Central memory CD8-positive, alpha-beta T cell (primary cell): ENCODE measurements at places on chromosomes 2 and 18.

- no peak for DNase-seq
These were observed 428.9 kb upstream of the FANCL start for GRCh38 chr2:58669998-58670397.

DNA sequence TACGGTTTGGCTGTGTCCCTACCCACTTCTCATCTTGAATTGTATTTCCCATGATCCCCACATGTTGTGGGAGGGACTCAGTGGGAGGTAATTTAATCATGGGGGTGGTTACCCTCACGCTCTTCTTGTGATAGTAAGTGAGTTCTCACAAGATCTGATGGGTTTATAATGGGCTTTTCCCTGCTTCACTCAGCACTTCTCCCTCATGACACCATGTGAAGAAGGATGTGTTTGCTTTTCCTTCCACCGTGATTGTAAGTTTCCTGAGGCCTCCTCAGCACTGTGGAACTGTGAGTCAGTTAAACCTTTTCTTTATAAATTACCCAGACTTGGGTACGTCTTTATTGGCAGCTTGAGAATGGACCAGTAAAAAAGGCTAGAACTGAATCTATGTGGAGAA lies 750.0 kb upstream of the ID2 start:
- DNase-seq, result no peak

GRCh38 chr2:150178591-150178990 lies 308.9 kb downstream of the RND3 start:
- no peak for DNase-seq

- DNase-seq, result no peak
These were observed 299.9 kb downstream of the AFF3 start for GRCh38 chr2:99842451-99842850.

GRCh38 chr2:14654835-14655282 lies 22.3 kb downstream of the LRATD1 start:
- DNase-seq, result no peak

- DNase-seq, result no peak
These were observed 77.3 kb downstream of the TEX51 start for GRCh38 chr2:126975671-126976655.

DNA sequence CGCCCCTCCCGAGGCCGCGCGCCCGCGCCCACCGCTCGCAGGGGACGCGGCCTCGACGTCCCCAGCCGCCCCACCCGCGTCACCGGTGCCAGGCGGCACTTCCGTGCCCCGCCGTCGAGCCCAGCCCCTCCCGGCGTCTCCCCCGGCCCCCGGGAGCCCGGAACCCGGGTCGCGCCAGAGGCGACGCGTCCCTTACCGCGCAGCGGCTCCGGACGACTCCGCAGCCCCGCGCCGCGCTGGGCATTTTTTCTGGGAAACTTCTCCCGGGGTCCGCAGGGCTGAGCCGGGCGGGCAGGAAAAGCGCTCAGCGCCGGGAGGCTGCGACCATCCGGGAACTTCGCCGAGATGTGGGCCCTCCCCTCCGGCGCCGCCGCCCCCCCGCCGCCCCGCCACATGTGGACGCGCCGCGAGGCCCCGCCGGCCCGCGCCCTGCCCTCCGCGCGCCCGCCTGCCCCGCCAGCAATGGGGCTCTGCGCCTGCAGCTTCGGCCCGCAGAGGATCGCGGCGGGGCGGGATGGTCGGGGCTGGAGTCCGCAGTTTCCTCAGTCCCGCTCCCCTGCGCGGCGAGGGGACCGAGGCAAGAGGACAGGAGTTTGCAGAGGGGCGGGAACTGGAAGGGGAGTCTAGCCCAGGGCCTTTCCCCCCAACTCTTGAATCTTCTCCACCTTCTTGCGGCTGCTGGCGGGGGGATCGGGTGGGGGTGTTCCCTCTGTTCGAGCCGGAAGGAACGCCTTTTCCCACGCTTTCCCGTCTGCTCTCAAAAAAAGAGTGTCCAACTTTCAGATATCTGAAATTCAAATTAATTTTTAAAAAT lies 81.5 kb downstream of the CHRNA1 start:
- peak; percentile 49 for DNase-seq
